ENCODE measurements at places on chromosomes 12 and 14.
A peak's percentile ranks its signal among the peaks of the same experiment; 100 is the strongest.

DNA sequence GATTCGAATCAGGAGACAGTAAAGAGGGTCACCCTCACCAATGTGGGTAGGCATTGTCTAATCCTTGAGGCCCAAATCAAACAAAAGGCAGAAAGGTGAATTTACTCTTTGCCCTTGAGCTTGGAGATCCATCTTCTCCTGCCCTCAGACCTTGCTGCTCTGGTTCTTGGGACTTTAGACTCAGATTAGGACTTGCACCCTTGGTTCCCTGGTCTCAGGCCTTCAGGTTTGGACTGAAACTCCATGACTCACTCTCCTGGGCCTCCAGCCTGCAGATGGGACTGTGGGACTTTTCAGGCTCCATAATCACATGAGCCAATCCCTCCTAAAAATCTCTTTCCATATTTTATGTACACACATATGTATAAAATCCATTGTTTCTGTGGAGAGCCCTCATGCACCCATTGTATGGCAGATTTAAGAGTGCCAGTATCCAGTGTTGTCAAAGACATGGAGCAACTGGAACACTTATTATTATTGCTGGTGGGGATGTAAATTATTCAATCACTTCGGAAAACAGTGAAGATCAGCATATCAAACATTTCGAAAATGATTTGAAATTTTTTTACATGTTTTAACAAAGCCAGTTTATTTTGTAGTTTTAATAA is 48.7 kb downstream of the EID3 start:
- DNase-seq: no peak

DNA sequence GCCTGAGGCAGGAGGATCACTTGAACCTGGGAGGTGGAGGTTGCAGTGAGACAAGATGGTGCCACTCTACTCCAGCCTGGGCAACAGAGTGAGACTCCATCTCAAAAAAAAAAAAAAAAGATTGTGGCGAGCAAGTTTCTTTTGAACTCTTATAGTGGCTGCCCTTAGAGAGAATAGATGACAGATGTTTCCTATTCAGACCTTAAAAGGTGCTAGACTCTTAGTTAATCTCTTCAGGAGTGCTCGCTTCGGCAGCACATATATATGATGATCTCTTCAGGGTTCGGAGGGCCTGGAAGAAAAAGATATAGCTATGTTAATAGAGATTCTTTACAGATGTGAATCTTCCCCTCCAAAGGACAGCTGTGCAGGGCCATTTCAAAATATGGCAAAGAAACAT is 73.1 kb upstream of the AMN1 start:
- no peak for DNase-seq

DNA sequence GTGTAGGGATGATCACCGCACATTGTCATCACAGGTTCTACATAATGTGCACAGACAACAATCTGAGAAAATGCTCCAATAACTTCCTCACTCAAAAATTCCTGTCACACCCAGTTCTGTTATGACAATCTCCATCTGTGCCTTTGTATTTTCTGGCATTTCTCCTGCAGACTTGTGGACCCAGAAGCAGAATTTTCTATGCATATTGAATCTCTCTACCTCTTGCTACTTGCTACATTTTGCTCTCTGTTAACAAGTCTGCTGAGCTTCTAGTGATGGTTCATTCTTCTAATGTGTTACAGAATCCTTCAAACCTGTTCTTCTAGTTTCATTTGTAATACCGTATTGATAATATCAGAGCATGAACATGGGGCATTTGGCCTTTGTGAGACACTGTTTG is 127.8 kb upstream of the PTPRQ start:
- DNase-seq: no peak

DNA sequence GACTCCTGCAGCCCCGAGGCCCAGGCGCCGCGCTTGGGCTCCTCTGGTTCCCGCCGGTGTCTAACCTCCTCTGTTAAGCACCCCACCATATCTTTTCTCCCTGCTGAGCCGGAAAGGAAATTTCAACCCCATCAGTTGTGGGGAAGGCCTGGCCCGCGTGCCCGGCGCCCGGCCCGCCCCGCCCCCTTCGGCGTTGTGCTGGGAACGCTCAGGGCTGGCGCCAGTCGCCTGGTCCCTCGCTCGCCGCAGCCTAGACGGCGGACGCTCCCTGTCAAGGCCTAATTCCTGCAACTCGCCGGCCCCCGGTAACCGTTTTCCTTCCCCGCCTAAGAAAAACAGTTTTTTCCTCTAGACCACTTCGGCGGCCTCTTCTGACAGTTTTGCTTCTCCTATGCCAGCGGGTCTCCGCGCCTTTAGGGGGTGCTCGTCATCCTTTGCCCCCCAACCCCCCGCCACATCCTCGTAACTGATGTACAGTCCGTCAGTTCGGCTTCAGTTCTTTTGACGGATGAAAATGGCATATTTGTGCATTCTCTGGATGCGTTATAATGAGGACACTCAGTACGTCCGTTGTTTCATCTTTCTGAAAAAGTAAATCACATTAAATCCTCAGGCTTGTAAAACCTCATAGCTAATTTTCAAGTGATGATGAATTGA is 506 bp upstream of the NAP1L1 start:
- DNase-seq: peak; percentile 29

DNA sequence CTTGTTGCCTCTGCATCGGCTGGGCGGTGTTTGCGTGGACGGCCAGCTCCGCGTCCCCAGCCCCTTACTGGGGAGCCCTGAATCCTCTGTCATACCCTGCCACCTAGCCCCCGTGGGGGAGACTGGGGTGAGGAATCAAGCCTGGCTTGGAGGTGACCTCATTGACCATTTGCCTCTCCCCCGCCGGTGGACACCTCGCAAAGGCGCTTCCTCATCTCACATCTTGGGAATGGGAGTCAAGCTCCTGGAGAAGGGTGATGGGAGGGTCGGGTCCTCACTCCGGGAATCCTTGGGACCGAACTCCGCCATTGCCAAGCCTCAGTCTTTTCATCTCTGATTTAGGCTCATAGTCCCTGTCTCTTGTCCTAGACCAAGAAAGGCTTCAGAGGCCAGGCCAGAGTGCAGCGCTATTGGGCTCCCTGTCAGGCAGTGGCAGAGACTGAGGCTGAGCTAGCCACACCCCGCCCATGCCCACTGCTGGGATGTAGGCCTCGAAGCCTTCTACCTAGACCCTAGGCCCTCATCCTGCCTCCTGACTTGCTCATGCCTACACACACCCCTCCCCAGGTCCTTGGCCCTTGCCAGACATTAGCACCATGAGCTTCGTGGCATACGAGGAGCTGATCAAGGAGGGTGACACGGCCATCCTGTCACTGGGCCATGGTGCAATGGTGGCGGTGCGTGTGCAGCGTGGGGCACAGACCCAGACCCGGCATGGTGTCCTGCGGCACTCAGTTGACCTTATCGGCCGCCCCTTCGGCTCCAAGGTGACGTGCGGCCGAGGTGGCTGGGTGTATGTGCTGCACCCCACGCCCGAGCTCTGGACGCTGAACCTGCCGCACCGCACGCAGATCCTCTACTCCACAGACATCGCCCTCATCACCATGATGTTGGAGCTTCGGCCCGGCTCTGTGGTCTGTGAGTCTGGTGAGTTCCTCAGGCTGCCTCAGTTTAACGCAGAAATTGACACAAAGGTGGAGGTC is 678 bp downstream of the TRMT61A start:
- no peak for DNase-seq

- no peak for DNase-seq
Measured at GRCh38 chr14:65832431-65833266, 420.1 kb downstream of the FUT8 start.

GRCh38 chr12:50061171-50061570 is 3.8 kb downstream of the ASIC1 start:
- DNase-seq: no peak

DNA sequence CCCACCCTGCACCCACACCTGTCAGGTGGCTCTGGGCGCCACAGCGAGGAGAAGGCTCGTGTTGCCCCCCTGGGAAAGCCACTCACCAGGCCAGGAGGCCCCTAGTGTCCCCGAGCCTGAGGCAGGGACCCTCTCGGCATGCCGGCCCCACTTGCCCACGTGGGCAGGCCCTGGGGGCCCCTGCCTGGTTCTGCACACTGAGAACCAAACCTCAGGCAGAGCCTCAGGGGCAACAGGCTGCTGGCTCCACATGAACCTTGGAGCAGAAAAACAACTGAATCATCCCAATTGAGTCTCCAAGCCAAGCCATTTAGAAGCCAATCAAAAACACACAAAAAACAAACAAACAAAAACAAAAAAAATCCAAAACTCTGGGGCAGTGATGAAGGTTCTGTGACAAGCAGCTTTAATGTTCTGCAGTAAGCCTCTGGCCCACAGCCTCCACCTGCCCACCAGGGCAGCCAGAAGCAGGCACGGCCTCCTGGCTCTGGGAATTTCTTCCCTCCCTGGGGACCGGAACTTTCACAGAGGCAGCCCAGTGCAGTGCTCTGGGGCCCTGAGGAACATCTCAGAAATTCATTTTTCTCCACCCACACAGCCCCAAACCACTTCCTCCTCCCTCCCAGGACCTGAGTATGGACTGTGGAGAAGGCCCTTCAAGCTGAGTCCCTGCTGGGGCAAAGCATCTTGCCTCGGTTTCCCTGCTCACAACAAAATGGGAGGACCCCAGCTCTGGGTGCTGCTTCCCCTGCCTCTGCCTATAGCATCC is 90.2 kb downstream of the CHGA start:
- DNase-seq: no peak

- no peak for DNase-seq
Measured at GRCh38 chr14:73700325-73700724, 13.9 kb downstream of the PNMA1 start.

- no peak for DNase-seq
Measured at GRCh38 chr12:115474539-115475353, 790.8 kb upstream of the TBX3 start.

DNA sequence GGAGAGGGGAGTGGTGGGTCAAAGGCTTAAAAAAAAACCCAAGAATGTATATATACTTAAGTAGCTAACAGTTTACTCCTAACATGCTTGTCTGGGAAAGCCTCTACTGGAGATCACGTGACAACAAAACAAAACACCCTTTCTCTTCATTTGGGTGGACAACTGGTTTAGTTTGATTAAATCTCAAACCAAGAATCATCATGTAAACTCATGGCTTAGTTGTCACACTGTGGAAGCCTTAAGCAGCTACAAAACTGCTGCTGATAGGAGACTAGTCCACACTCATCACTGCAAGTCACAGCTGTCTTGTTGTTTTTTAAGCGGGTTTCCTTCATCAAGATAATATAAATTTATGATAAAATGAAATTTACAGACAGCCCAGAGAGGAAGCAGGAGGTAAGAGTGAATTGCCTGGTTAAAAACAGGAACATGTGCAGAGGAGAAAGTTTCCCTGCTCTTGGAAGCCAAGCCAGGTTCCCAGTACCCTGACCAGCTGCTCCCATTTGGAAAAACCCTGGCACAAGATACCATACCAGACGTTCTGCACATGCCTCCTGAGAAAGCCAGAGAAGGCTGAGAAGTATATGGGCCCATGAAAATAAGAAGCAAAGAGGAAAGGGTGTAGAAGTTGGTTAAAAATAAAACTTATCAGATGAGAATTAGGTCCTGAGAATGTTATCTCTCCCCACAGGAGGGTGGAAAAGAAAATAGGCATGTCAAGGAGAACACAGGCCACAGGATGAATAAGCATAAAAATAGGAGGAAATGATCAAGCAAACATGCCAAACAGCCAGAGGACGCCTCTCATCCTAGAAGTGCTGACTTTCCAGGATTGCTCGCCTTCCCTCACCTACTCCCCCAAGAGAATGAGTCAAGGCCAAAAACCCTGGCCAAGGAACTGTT is 34.0 kb downstream of the EGLN3 start:
- no peak for DNase-seq

- no peak for DNase-seq
Measured at GRCh38 chr12:82510386-82510785, 152.1 kb downstream of the METTL25 start.

- DNase-seq: no peak
Measured at GRCh38 chr14:43308421-43309110, 1198.5 kb downstream of the FSCB start.

DNA sequence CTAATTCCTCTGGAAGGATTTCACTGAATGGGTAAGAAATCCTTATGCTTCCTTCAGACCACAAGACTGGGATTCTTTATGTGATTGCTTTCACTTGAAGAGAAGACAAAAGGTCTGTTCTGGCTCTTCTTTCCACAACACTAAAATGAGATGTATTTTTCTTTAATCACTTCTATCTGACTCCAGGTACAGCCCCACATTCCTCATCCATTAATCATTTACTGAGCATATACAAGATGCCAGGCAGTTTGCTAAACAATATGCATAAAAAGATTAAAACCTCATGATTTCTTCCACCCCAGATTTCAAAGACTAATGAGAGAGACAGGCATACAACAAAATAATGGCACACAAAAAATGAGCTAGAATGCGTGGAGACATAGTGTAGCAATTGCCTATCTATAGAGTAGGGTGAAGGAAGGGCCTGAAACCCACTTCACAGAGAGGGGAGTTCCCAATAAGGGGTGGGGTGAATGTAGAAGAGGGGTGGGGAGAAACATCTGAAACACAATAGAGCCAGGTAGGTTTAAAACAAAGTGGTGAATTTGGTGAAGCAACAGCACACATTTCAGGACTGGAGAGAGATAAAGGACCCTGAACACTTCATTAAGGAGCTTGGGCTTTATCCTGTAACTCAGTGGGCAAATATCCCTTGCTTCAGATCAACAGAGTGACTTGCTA is 65.1 kb upstream of the PRB2 start:
- DNase-seq: no peak

DNA sequence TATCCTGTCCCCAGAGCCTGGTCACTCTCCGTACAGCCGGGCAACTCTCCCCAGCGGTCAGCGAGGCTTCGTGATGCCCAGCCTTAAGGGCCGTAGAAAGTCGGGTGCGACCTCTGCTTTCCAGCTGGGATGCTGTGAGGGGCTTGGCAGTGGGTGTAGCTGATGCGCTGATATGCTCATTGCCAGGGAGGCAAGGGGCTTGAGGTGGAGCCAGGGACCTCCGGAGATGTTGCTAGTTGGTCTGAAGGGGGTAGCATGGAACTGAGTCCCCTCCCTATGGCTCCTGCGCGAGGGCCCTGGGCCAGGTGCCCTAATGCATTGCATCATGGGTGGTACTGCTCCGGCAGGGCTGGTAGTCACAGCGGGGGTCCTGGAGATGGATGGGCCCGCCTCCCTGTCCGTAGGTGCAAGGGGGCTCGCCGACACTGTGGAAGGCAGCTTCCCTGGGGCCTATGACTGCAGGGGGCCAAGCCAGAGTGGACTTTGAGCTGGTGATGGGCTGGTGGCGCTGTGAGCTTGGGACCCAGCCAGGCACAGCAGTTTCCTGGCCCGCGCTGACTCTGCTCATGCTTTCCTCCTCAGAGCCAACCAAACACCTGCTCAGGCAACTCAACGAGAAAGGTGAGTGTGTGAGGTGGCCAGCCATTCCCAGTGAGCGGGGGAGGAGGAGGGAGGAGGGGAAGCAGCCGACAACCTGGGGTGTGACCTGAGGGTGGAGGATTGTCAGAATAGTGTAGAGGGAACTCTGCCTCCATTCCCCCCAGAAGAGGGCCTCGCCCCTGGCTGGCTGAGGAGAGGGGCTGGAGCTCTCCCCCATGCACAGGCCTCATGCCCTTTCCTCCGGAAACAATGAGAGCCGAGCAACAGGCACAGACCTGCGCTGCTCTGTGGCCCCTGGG is 32.3 kb downstream of the PLEKHG3 start:
- no peak for DNase-seq

DNA sequence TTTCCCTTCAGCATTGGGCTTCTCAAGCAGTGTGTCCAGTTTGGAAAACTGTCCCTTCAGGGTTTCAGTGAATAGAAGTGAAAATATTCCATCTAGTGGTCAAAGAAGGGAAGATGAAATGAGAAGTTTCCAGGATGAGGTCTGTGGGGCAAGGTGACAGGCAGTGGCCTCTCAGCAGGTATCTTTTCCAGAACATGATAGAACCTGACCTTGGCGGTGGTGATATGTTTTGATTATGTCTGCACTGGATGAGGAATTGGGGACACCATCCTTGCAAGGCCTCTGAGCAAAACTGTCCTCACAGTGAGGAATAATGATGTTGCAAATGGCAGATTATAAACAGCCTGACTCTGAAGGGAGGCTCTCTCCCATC is 4.7 kb downstream of the GPX2 start:
- no peak for DNase-seq

Data from activated CD4-positive, alpha-beta T cell treated with anti-CD3 and anti-CD28 coated beads, Interleukin-2, amount 50 U/mL, for 4 hours (primary cell).